HT1080 (cell line): ENCODE measurements at places on chromosomes 1 and 21. TPM values are rescaled to one million over a fixed set of nuclear protein-coding genes. Genes with fewer than 3 reads are reported as not detected.

Gene HPCA
- not detected in 2 replicates for total RNA-seq

DNA sequence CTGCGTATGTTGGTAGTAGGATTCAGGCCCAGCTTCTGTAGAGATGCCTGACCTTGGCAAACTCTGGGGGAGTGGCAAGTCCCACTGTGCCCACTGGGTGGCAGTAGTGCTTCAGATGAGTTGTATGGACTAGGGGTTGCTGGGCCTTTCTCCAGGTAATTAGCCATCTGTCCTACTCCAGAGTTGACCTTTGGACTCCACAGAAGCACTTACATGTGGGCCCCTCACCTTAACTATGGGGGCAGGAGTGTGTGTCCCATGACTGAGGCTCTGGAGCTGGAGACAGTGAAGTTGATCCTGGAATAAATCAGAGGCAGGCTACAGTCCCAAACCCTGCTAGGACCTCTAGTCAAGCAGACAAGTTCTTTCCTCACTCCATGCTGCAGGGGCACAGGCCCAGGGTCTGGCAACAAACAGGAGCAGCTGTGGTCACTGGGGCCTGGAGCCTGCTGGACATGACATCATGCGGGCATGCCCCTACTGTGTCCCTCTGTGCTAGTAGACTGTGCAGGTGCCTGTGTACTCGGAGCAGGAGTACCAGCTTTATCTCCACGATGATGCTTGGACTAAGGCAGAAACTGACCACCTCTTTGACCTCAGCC, 4.6 kb downstream of the DMAP1 start:
- DNase-seq: peak; percentile 64

Gene SLFNL1
- 0.17 TPM in 1 of 2 replicates, not detected in the other for total RNA-seq

GRCh38 chr1:169086603-169087455, 19.7 kb upstream of the ATP1B1 start:
- DNase-seq: no peak

DNA sequence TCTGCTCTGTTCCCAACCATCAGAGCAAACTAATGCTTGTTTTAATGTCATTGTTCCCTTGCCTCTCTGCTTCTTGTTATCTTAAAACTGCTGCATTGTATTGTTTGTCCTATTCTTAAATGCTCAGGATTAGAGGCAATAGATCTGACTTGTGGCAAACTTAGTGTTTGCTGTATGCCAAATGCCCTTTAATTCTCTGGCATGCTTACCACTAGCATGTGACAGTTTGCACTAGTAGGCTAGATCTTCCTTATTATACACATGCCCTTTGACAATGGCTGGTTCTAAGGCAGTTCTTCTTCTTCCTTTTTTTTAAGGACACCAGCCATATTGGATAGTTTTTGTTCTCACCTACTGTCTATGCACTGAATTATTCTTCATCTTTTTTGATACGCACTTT, 30.1 kb downstream of the PALMD start:
- no peak for DNase-seq

Gene ADCY10
- not detected in 2 replicates for total RNA-seq

- DNase-seq: peak; percentile 34
These were observed 4.0 kb downstream of the CASQ2 start for GRCh38 chr1:115764541-115764940.

GRCh38 chr1:241841691-241842090, 6.3 kb upstream of the EXO1 start:
- no peak for DNase-seq

- no peak for DNase-seq
These were observed 12.1 kb downstream of the DRAXIN start for GRCh38 chr1:11703357-11704193.

- no peak for DNase-seq
These were observed 2.4 kb downstream of the PGD start for GRCh38 chr1:10401281-10401680.

Gene FCGR2B
- total RNA-seq: 0.13 TPM in 1 of 2 replicates, not detected in the other

GRCh38 chr1:2255420-2256369, 27.6 kb downstream of the SKI start:
- DNase-seq: peak; percentile 91

Gene SLC30A10
- total RNA-seq: not detected in 2 replicates

DNA sequence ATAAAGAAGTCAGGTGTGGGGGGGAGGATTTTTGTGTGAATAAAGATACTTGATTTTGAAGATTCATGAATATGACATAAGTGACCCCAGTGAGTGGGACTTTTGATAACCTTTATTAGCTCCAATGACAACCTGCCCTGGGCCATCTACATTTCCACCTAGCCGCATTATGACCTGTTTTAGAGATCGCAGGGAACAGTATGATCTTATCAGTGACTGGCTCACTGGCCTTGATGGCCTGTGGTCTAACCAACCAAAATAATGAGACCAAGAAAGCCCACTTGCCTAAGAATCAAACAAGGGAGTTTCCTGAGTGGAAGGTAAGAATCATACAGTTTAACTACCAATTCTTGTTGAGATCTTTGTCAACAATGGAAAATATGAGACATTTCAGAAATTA, 1.8 kb downstream of the ELAPOR1 start:
- DNase-seq: no peak

Gene IFI44L
- total RNA-seq: not detected in 2 replicates

Gene TAS1R1
- not detected in 2 replicates for total RNA-seq

GRCh38 chr21:43626390-43626789, 32.9 kb downstream of the HSF2BP start:
- DNase-seq: no peak

- DNase-seq: peak; percentile 44
These were observed 283.5 kb downstream of the S1PR1 start for GRCh38 chr1:101520302-101520701.

DNA sequence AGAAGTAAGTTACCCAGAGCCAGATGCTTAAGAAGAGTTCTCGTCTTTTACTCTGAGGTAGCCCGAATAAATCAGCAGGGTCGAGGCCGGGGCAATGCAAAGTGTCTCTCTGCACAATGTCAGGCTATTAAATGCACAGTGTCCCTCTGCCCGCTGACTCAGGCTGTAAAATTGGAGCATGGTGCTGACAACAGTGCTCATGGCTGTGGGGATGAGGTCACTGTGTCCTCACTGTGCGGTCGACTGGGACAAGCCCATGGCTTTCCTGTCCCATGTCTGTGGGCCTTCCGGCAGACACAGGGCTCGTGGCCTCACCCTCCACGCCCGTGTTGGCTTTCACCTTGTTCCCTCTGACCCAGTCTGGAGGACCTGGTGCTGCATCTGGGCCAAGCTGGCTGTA, 14.6 kb upstream of the SLC2A1 start:
- no peak for DNase-seq

GRCh38 chr1:23283667-23284602, 60.1 kb downstream of the HNRNPR start:
- peak; percentile 39 for DNase-seq

- DNase-seq: no peak
These were observed 17.4 kb downstream of the CNST start for GRCh38 chr1:246583448-246584185.

- no peak for DNase-seq
These were observed 86.2 kb downstream of the CLIC6 start for GRCh38 chr21:34754690-34755647.

DNA sequence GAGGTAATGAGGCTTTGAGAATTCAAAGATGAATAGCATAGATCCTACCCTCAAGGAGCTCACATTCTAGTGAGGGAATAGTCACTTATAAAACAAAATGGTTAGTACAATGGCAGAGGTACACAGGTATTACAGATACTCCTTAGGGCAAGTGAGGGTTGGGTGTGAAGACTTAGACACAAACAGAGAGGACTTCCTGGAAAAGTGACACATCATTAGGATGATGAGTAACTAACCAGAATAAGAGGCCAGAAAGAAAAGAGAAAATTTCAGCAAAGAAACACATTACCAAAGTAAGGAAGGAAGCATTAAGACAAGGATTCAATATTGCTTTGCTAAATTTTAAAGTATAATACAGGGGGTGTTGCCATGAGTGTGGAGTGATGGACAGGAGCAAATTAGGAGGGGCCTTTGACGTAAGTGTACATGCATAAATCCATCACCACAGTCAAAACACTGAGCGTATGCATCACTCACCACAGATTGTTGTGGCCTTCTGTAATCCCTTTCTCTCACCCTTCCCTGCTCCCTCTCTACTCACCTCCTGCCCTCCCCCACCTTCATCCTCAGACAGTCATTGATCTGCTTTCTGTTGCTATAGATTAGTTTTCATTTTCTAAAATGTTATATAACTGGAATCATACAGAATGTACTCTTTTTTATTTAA, 7.9 kb downstream of the CD53 start:
- DNase-seq: peak; percentile 70

- peak; percentile 84 for DNase-seq
These were observed 35.3 kb downstream of the B3GALNT2 start for GRCh38 chr1:235468970-235469369.

Gene CNN3
- 269 and 346 TPM in 2 replicates for total RNA-seq

DNA sequence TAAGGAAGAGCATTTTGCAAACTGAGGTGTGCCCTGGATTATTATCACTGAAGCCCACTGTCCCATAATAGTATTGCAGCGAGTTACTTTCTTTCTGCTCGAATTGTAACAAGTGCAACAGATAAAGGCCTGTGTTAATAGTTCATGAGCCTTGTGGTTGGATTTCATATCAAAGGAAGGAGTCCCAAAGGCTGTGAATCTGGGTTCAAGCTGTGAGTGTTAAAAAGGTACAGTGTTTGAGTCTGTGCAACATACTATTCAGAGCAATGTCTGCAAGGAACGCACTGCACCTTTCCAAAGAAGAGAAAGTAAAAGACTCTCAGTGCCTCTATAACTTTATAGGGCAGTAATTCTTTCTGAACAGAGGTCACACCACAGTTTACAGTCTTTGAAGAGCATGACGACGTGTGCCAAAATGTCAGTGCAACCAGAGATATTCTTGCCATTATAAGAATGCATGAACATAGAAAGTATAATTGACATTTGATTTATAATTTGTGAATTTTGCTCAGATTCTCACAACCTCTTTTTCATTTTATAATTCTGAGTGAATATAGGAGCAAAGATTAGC, 79.1 kb downstream of the CDC7 start:
- DNase-seq: no peak

DNA sequence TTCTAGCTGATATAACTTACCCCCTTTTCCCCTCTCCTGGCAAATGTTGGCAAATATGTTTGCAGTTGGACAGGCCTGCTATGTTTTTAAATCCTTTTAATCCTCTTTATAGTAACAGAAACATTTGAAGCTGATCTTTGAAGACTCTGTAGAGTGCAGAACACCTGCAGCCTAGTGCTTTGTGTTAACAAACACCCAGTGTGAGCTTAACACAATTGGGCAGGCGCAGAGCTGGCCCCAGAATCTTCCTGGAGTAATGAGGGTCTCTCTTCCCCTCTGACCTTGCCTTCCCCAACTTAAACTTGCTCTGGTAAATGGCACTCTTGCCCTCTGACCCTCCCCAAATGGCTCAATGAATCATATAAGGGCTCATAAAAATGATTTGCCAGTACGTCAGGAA, 247.9 kb upstream of the LYPLAL1 start:
- DNase-seq: no peak

DNA sequence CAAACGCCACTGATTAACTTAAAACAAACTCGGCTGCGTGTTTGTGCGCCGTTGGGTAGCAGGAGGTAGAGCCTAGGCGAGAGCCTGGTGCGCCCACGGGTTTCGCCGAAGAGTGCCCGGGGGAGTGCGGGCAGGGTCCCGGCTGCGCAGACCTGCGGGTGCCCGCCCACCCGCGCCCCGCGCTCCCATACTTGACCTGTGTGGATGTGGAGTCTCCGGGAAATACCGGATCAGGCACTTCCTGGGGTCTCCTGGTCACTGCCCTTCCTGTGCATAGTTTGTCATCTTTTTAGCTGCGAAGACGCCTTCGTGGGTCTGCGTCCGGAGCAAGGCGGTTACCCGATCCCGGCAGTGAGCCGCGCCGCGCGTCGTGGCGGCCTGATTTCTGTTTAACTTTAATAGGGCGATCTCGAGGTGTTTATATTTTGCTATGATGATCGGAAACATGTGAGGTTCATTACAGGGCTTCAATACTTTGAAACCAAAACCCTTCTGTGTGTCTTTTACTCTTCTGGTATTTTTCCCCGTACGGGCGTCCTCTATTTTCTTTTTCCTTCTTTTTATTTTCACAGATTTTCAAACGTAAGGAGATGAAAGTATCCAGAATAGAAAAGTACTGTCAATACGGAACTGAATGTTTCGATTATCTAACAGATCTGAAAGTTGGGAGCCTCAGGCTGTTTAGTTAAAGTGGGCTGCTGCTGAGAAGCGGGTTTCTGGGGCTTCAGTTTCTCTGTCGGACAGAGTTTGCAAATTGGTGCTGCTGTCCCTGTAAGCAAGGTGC, 15.2 kb downstream of the NR5A2 start:
- no peak for DNase-seq

DNA sequence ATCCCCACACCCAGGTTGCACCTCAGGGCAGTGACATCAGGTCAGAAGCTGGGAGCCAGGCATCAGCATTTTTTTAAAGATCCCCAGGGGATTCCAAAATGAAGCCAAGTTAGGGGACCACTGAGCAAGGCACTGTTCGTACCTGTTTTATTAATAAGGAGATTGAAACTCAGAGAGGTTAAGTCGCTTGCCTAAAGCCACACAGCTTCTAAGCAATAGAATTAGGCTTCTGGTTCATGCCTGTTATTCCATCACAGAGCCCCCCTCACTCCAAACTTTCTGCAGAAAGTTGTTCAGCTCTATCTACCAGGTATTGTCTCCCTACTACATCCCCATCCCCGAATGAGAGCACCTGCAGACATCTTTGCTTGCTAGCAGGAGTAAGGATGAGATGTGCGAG, 28.7 kb downstream of the KCNN3 start:
- DNase-seq: no peak

Gene HYI
- total RNA-seq: 42.1 and 50.9 TPM in 2 replicates

GRCh38 chr1:71950579-71950978, 331.8 kb downstream of the NEGR1 start:
- DNase-seq: peak; percentile 24

Gene MRPL9
- 112 and 136 TPM in 2 replicates for total RNA-seq

Gene MATN1
- 0.43 TPM in 1 of 2 replicates, not detected in the other for total RNA-seq

GRCh38 chr1:182355723-182356098, 35.9 kb downstream of the GLUL start:
- no peak for DNase-seq

Gene LPAR3
- 2.2 and 4.1 TPM in 2 replicates for total RNA-seq

Gene ZMYND12
- 0.13 TPM in 1 of 2 replicates, not detected in the other for total RNA-seq

DNA sequence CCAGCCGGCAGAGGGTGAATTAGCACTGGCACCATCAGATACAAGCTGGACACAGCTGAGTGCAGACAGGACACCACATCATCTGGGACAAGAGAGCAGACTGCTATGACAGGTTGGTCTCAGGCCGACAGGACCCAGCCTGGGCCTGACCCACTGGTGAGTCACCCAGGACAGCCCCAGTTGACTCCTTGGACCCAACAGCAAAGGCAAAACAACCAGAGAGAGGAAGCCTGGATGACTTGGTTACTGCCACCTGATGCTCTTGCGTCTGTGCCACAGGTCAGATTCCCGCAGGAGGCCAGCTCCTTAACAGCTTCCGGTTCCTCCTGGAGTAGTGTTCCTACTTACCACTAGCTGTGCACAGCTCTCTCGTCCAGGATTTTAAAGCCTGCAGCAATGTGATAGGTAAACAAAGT, 18.5 kb downstream of the CCN1 start:
- peak; percentile 58 for DNase-seq

Gene ILF2
- total RNA-seq: 359 and 368 TPM in 2 replicates

GRCh38 chr21:32309906-32310460, 11.3 kb downstream of the MRAP start:
- no peak for DNase-seq

- no peak for DNase-seq
These were observed 37.4 kb downstream of the NSL1 start for GRCh38 chr1:212754193-212754592.

GRCh38 chr1:228465571-228466146, 21.5 kb upstream of the RNF187 start:
- DNase-seq: no peak
